Stimulated activated CD4-positive, alpha-beta T cell treated with anti-CD3 and anti-CD28 coated beads, Interleukin-4, amount 100 ng/mL, for 48 hours (primary cell): ENCODE measurements at places on chromosomes 12 and 14.
A peak's percentile ranks its signal among the peaks of the same experiment; 100 is the strongest.

DNA sequence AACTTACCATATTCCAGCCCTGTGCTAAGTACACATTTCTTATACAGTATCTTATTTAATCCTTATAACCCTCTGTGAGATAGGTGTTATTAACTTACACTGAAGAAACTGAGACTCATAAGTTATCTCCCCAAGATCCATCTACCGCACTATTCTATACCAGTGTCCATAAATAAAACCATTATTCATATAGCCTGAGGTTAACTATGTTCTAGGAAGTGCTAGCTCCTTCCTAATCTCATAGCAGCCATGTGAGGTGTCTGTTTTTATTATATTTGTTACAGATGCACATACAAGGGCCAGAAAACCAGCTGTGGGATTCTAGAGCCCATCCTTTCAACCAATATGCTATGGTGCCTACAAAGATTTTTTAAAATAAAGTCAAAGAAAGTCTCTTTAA lies 100.3 kb upstream of the RAP1B start:
- DNase-seq, result no peak

- DNase-seq, result no peak
Observed at GRCh38 chr12:131093971-131094830, 140.5 kb downstream of the ADGRD1 start.

GRCh38 chr14:105931808-105932483 lies 405.6 kb downstream of the TMEM121 start:
- no peak for DNase-seq

GRCh38 chr12:68733661-68734071 lies 12.3 kb upstream of the SLC35E3 start:
- DNase-seq, result no peak

DNA sequence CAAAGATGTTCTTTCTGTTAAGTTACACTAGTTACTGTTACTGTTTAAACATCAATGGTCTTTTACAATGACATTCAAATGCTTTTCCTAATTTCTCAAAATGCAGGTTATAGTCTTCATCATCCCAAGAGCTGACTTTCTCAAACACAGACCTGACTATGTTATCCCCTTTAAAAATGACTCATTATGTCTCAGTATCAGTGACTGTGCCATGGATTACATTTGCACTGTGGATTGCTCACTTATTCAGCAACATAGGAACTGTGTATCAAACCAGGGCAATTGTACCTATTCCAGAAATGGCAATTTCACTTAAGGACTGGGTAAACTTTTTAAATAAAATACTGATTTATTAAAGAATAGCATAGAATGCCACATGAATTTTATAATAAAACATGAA lies 630.2 kb upstream of the NOVA1 start:
- DNase-seq, result no peak

GRCh38 chr14:102437997-102438915 lies 71.3 kb downstream of the ANKRD9 start:
- peak; percentile 58 for DNase-seq

GRCh38 chr14:69181491-69181890 lies 9.8 kb upstream of the EXD2 start:
- DNase-seq, result no peak

- DNase-seq, result no peak
Observed at GRCh38 chr14:48553443-48553842, 878.0 kb upstream of the MDGA2 start.

GRCh38 chr14:106850913-106851825 lies 1324.8 kb downstream of the TMEM121 start:
- no peak for DNase-seq

GRCh38 chr14:64549791-64550620 lies at the start of gene PPP1R36:
PPP1R36 (plus strand) TSS chr14:64549961; CDS start chr14:64549998, 37 bp downstream.
- DNase-seq, result no peak

DNA sequence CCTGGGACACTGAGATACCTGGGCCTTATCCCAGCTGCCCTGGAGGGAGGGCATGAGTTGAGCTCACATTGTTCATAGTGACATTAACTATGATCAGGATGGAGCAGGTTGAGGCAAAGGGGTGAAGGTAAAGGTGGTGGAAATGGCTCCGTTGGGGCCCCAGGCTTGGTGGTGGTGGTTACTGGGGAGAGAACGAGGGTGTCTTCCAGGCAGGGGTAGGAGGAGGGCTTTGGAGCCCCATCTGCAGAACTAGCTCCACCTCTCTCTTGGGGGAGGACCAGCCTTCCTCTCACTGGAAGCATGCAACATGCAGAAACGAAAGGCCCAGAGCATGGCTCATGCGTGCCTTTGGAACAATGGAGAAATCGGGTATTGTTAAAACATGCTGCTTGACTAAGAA lies 217.0 kb downstream of the SLC41A2 start:
- no peak for DNase-seq

DNA sequence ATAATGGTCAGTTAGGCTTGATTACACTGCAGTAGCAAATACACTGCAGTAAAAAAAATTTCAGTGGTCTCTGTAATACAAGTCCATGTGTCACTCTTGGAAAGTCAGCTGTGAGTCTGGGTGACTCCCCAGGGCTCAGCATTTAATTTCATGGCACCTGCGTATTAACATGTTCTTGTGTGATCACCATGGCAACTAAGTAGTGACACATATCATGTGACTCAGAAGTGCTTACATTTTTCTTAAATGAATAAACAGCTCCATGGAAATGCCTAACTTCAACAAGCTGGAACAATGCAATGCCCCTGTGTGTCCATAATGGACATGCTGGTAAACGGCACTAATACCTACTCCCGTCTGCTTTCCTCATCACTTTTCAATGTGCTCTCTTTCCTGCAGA lies 88.5 kb upstream of the ANO4 start:
- DNase-seq, result no peak

DNA sequence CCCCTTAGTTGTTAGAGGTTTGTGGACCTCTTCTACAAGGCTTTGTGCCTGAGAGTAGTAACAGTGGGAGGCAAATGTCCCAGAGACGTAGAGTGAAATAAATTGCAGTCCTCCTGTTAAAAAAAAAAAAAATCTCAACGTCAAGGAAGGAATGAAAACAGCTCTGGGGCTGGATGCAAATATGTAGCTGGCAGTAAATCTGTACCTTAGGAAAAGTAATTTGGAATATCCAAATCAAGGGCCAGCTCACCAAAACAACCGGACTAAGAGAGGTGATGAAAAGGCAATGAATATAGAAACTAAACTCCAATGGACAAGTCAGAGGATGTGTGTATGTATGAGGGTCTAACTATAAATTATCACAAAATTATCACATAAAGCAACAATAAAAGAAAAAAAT lies 27.0 kb downstream of the SINHCAF start:
- no peak for DNase-seq

DNA sequence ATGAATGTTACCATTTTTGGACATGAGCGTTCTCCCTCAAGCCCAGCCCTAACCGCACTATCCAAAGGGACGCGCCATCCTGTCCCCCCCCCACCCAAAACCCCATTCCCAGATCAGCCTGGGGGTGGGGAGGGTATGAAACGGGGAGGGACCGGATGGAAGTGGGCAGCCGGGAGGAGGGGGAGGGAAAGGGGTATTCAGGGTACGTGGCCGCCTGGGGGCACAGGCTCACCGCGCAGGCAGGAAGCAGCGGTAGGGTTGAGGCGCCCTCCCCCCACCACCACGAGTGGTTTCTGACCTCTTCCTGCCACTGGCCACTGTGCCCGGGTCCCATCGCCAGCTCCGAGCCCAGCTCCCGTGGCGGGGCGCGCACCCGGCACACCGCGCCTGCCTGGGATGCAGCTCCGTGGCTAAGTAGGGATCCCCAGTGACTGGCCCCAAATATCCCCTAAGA lies 1.4 kb downstream of the ACTN1 start:
- DNase-seq, result no peak

GRCh38 chr14:56561606-56562005 lies 18.0 kb upstream of the TMEM260 start:
- no peak for DNase-seq

- DNase-seq, result no peak
Observed at GRCh38 chr14:90521084-90521929, 124.5 kb downstream of the CALM1 start.

- no peak for DNase-seq
Observed at GRCh38 chr12:122147514-122148290, 26.3 kb downstream of the IL31 start.

DNA sequence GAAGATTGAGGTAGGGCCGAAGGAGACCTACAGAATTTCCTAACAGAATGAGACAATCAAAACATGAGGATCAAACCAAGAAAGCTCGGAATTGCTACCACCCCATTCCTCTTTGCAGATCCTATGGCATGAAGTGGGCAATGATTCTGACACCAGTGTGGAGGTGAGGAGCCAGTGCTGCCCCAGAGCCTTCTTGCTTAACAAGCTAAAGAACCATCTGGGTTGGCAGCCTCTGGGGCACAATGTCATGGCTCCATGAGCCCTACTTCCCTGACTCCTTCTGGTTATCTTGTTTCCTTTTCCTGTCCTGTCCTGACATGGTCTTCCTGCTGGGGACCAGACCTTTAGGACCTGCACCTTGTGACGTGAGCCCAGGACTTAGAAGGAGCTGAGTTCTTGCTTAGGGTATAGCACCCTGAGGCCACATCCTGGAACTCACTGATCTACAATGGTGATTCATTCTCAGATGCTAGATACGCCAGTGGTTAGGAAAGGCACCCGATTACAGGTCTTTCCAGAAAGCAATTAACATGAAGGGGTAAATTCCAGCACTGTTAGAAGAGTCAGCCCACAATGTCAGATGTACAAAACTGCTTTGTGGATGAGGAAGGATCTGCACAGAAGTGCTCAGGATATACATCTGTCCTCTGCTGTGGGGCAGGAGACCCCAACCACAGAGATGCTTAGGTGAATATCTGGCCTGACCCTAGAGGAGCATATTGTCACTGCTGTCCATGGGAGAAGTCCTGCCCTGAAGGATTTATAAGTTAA lies 324.2 kb downstream of the ZFP36L1 start:
- peak; percentile 15 for DNase-seq

- no peak for DNase-seq
Observed at GRCh38 chr14:40368314-40368713, 936.1 kb upstream of the FBXO33 start.

DNA sequence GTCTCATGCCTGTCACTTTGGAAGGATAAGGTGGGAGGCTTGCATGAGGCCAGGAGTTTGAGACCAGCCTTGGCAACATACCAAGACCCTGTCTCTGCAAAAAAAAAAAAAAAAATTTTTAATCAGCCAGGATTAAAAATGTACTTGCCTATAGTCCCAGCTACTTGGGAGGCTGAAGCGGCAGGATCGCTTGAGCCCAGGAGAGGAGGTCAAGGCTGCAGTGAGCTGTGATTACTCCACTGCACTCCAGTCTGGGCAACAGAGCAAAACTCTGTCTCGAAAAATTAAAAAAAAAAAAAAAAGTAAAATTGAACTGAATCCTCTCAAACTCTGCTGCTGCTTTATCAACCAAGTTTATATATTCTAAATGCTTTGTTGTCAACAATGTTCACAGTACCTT lies 128.1 kb upstream of the AEBP2 start:
- DNase-seq, result no peak

DNA sequence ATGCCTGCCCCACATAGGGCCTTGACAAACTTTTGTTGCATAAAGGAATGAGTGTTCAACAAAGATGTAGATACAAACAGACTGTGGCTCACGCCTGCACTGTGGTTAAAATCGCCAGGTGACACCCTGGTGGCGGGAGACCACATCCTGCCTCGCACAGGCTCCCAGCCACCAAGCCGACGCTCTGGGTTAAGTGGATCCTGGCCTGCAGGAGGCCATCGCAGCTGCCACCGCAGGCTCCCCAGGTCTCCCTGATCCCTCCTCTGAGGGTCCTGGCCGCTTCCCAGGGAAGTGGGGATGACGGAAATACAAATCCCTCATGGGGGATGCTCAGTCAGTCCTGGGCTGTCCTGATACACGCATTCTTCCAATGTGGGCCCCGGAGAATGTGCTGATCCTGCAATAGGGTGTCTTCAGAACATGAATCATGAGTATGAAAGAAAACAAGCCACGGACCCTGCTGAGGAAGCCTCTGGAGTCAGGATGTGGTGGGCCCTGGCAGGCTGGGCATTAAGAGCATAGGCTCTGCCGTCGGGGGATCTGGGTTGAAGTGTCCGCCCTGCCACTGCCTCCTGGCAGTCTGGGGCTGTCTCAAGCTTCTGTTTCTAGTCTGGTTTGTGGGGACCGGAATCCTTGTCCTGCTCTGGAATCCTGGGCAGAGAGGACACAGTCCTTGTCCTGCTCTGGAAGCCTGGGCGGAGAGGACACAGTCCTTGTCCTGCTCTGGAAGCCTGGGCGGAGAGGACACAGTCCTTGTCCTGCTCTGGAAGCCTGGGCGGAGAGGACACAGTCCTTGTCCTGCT lies 53.5 kb upstream of the BEGAIN start:
- DNase-seq, result peak; percentile 56

GRCh38 chr14:95659990-95660385 lies 26.2 kb upstream of the TCL1B start:
- no peak for DNase-seq

DNA sequence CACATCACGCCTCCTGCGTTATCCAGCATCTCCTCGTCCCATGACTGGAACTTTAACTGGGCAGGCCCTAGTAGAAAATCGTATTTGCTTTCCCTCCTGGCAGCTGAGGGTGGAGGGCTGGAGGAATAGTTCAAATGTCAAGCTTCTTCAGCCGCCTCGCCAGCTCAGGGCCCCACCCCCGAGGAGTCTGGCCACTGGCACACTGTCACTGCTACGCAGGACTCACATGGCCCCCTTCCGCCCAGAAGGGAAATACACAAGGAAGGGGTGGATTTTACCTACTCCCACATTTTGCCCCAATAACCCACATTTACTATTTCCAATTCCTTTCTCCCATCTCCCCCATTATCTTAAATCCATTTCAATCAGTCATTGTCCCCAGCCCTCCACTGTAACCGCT lies 8.6 kb downstream of the SLC6A13 start:
- DNase-seq, result no peak

GRCh38 chr14:99143793-99144192 lies 128.2 kb downstream of the BCL11B start:
- DNase-seq, result no peak

DNA sequence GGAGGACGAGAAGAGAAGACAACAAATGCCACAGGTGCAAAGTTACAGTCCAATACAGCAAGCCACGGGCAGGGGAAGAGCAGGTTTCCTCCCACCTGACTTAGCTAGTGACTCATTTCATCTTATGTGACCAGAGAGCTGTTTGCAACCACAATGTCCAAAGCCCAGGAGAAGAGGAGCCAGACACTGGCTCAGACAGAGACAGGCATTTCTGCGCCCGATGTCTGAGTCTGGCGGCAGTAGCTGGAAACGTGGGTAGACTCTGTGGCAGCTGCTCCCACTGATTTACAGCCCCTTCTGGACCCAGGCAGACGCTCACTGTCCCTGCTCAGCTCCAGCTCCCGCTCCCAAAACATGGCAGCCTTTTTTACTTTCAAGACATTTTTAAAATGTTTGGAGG lies 60.0 kb downstream of the CHGA start:
- no peak for DNase-seq
